Sigmoid colon (tissue), 7 donors: ENCODE measurements at places on chromosomes 6 and 20.
A peak's percentile ranks its signal among the peaks of the same experiment; 100 is the strongest.

DNA sequence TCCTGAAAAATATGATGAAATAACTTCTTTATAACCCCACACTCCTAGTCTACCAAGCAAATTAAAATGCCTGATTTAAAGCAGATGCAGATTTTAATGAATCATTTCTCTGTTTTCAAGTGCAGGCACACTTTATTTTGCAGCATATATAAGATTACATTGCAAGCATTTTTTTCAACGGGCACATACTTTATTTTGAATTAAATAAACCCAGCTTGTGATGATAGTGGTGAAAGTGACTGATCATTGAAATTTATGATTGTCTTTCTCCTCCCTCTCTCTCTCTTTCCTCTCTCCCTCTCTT is 12.2 kb upstream of the MOXD1 start:
- DNase-seq, result no peak
- H3K4me3 ChIP-seq, result no peak overlapping the region
- no peak overlapping the region for H3K27ac ChIP-seq
- H3K27me3 ChIP-seq, result no peaks in the 10 kb centered on the region
- H3K36me3 ChIP-seq, result no peaks in the 10 kb centered on the region

DNA sequence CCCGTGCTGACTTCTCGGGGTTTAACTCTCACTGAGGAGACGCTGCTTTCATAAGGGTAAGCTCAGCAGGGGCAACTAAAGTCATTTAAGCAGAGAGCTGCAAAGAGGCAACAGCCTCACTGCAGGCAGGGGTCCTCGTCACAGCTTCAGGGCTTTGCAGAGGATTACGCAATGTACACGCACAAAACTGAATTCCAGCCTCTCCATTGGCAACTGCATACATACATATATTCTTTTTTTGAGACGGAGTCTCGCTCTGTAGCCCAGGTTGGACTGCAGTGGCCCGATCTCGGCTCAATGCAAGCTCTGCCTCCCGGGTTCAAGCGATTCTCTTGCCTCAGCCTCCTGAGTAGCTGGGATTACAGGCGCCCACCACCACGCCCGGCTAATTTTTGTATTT is 2.4 kb downstream of the GMEB2 start:
- H3K4me3 ChIP-seq, result no peak overlapping the region
- H3K27ac ChIP-seq, result no peak overlapping the region
- DNase-seq, result no peak
- H3K27me3 ChIP-seq, result no peaks in the 10 kb centered on the region
- no peaks in the 10 kb centered on the region for H3K4me1 ChIP-seq

DNA sequence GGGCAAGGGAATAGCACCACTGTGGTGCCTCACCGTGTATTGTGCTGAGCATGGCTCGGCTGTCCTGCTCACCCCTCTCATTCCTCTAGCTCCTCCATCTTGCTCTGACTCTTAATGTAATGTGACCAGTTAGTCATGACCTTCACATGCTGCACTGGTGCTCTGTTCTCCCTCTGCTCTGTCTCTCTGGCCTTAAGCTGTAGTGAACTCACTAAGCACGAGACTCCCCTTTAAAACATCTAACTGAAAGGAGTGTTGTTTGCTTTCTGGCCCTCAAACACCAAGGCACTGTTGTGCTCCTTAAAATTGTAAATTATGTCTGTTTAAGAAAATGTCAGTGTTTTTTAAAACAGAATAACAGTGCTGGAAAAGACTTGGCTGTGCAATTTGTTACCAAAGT is 140.4 kb downstream of the HDGFL1 start:
- no peak overlapping the region for H3K27ac ChIP-seq
- H3K36me3 ChIP-seq, result no peaks in the 10 kb centered on the region
- no peak overlapping the region for H3K4me3 ChIP-seq

DNA sequence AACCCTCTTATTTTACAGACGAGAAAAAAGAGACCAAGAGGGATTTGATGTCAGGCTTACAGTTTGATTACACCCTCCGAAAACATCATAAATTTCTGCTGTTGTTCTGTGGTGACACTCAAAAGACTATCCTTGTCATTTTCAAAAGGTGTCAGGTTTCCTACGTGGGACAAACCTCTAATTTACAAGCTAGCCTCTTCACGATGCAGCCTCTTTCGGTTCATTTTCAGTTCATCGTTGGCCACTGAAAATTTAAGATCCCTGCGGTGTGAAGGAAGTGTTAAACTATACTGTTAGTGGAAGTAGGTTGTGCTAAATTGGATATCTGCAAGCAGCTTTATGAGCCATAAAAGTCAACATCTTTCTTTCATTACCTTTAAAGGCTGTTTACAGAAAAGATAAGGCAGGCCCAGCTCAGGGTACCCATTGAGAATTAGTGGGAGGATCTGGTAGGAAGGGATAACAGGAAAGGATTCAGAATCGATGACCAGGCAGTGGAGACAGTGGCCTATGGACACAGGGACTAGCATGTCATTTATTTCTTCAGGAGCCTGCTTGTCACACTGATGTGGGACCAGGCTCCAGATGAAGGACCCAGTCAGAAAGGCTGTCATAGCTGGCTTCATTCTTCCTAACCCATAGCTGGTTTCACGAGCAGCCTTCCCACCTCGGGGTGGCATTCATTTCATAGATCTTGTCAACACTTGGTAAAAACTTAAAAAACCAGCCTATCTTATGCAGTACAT is 329.1 kb upstream of the SOX4 start:
- H3K27me3 ChIP-seq, result no peaks in the 10 kb centered on the region
- H3K27ac ChIP-seq, result no peak overlapping the region
- DNase-seq, result no peak
- no peaks in the 10 kb centered on the region for H3K36me3 ChIP-seq
- H3K4me3 ChIP-seq, result no peak overlapping the region

GRCh38 chr6:2384528-2384927 is 139.1 kb upstream of the GMDS start:
- H3K27me3 ChIP-seq, result no peaks in the 10 kb centered on the region
- DNase-seq, result no peak
- no peaks in the 10 kb centered on the region for H3K4me1 ChIP-seq

DNA sequence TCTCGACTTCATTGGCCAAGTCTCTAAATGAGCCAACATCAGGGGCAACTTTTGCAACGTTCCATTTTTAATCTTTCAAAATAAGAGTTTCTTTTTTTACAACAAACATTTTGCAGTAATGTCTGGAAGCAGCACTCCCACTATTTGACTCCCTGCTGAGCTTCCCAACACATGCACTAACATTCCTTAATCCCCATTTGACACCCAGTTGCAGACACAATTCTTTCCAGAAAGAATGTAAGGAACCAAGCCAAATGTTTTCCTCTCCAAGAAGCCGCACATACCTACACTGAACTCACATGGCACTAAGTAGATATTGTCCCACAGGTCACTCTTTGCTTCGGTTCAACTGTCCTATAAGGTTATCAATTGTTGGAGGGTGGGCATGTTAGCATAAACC is 165.6 kb downstream of the GRM1 start:
- no peaks in the 10 kb centered on the region for H3K4me1 ChIP-seq
- no peak for DNase-seq
- no peak overlapping the region for H3K27ac ChIP-seq
- H3K27me3 ChIP-seq, result no peaks in the 10 kb centered on the region
- H3K4me3 ChIP-seq, result no peak overlapping the region
- no peaks in the 10 kb centered on the region for H3K36me3 ChIP-seq

DNA sequence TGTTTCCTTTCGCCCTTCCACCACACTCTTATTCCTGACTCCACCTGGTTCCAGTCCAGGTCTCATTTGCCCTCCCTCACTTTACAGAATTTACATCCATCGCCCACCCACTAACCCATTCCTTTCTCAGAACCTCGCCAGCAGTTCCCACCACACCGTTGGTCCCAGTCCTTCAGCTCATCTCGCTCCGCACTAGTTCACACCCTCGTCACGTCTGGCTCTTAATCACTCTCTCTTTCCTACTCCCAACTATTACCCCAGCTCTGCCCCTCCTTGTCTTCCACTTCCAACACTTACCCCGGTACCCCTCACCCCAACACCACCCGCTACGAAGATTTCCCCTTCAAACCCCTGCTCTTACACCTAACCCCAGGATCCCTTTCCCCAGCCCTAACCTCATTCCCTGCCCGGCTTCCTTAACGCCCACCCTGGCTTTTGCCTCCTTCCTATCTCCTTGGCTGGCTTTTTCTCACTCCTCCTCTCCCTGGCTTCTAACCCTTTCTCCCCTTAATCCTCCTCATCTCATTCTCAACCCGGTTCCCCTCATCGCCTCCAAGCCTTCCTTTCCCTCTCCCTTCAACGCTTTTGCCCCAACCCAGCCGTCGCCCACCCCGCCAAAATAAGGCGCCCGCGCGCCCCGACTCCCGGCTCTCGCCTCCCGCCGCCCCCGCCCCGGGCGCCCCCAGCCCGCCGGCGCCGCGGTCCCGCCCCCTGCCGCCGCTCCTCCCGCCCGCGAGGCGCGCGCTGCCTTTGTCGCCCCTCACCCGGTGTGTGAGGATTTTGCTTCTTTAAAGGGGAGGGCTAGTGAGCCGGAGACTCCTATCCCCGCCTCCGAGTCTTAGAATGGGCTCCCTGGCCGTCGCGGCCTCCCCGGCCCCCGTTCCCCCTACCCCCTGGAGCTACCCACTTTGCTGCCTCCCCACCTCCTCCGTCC is 542 bp downstream of the USP49 start:
- H3K27me3 ChIP-seq, result no peaks in the 10 kb centered on the region
- peaks cover 14% of the 10 kb centered on the region for H3K4me1 ChIP-seq
- peak overlapping the region; percentile 83 for H3K27ac ChIP-seq
- no peaks in the 10 kb centered on the region for H3K36me3 ChIP-seq
- peak overlapping the region; percentile 73 for H3K4me3 ChIP-seq

DNA sequence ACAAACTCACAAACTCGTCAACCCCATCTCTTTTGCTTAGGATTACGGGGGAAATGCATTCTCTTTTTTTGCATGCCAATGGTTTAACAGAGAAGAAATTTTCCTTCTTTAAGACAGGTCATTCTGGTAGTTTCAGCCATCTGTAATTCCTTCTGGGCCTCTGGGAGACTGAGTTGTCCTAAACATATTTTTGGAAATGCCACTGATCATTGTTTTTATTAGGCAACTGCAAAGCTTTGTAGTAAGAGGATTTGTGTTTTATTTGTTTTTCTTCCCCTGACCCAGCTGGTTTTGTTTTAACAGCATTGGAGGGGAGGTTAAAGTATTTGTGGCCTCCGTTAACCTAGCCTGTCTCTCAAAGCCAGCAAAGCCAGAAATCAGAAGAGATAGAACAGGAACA is 73.1 kb upstream of the ISM1 start:
- no peaks in the 10 kb centered on the region for H3K27me3 ChIP-seq
- H3K4me1 ChIP-seq, result no peaks in the 10 kb centered on the region
- no peak overlapping the region for H3K27ac ChIP-seq
- DNase-seq, result no peak
- H3K36me3 ChIP-seq, result no peaks in the 10 kb centered on the region
- no peak overlapping the region for H3K4me3 ChIP-seq

DNA sequence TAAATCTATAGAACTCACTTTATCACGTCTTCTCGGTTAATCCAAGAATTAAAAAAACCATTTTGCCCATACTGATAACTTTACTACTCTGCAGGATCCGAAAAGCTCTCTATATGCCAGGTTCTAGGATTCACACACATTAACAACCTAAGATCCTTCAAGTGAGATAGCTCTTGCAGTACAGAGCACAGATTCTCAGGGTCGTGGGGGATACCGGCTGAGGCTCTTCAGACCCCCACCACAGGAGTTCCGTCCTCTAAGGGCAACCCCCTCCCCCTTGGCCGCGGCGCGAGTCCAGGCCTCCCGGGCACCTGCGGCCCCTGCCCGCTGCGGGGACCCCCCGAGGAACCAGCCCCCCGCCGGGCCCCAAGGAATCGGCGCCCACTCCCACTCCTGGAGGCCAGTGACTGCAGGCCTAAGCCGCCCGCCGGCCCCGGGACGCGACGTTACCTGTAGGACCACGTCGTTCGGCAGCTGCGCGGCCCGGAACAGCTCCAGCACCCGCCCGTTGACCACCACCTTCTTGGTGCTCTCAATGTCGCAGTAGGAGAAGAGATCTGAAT is 892 bp downstream of the REPS1 start:
- H3K27ac ChIP-seq, result peak overlapping the region; percentile 88
- no peaks in the 10 kb centered on the region for H3K27me3 ChIP-seq
- no peaks in the 10 kb centered on the region for H3K36me3 ChIP-seq
- peak; percentile 66 for DNase-seq

DNA sequence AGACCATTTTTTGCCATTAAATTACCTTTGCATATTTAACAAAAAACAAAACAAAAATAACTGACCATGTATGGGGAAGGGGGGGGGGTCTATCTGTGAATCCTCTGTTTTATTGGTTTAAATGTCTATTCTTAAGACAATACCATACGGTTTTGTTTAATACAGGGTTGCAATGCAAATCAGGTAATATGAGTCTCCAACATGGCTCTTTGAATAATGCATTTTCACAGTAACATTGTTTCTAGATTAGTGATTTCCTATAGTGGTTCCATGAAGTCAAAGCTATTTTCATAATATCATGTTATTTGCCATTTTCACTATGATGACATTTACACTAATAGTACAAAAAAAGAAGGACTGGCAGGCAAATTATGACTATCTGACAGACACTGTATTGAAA is 64.7 kb upstream of the LYRM2 start:
- H3K27ac ChIP-seq, result no peak overlapping the region
- no peaks in the 10 kb centered on the region for H3K4me1 ChIP-seq
- H3K36me3 ChIP-seq, result peaks cover 5% of the 10 kb centered on the region
- DNase-seq, result no peak
- no peak overlapping the region for H3K4me3 ChIP-seq

DNA sequence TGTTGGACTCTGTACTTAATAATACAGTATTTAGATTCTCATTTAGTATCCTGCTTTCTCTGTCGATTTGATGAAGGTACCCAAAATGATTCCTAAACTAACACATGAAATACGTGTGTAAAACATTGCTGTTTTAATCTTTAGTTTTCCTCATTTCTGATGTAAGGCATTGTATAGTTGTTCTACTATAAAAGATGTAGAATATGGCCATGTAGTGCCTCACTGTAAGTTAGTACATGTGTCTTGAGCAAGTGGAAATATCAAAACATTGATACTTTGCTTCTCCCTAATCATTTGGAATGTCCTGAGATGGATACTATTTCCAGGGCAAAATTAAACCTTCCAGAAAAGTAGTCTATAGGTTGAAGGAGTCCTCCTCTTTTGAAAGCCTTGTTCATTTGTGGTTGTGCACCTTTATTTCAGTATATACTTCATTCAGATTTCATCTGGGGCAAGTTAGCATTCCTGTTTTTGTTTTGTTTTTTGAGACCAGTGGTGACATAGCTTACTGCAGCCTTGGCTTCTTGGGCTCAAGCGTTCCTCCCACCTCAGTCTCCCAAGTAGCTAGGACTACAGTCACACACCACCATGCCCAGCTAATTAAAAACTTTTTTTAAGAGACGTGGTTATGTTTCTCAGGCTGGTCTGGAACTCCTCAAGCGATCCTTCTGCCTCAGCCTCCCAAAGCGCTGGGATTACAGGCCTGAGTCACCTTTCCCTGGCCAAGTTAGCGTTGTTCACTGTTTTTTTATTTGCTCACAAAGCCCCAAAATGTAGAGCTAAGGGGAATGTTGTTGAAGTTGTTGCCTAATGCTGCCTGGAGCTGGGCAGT is 11.6 kb downstream of the SRSF3 start:
- H3K27ac ChIP-seq, result peak overlapping the region; percentile 60
- H3K4me3 ChIP-seq, result no peak overlapping the region
- DNase-seq, result peak; percentile 68
- H3K4me1 ChIP-seq, result peaks cover 73% of the 10 kb centered on the region
- H3K36me3 ChIP-seq, result peaks cover 94% of the 10 kb centered on the region

GRCh38 chr20:33560026-33560425 is 70.1 kb downstream of the CBFA2T2 start:
- no peak for DNase-seq
- no peaks in the 10 kb centered on the region for H3K27me3 ChIP-seq
- H3K36me3 ChIP-seq, result no peaks in the 10 kb centered on the region
- peaks cover 44% of the 10 kb centered on the region for H3K4me1 ChIP-seq
- H3K4me3 ChIP-seq, result no peak overlapping the region
- peak overlapping the region; percentile 79 for H3K27ac ChIP-seq
